Esophagus squamous epithelium (tissue), 5 donors: ENCODE measurements at places on chromosomes 4 and X.

- no peaks in the 10 kb centered on the region for H3K36me3 ChIP-seq
- H3K4me3 ChIP-seq, result no peak overlapping the region
- no peak overlapping the region for H3K27ac ChIP-seq
- no peaks in the 10 kb centered on the region for H3K4me1 ChIP-seq
These were observed 39.7 kb upstream of the DCLK2 start for GRCh38 chr4:150038335-150039076.

DNA sequence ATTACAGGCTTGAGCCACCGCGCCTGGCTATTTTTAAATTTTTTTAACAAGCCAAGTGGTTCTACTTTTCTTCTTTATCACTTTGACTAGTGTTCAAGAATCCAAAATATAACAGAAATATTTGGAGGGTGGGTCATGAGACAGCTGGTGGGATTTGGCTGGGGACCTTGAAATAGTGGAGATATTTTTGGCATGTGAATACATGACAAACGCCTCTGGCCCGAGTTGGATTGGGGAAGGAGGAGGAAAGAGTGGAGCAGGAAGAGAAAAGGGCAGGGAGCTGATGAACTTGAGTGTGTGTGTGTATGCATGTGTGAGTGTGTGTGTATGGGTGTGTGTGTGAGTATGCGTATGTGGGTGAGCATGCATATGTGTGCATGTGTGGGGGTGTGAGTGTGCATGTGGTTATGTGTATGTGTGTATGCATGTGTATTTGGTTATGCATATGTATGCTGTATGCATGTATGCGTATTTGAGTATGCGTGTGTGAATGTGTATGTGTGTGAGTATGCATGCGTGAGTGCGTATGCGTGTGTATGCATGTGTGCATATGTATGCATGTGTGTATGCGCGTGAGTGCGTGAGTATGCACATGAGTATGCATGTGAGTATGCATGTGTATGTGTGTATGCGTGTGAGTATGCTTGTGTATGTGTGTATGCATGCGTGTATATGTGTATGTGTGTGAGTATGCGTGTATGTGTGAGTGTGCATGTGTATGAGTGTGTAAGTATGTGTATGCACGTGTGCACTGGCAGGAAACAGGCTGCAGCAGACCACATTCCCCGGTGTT lies 49.6 kb downstream of the JADE1 start:
- H3K4me3 ChIP-seq, result no peak overlapping the region
- peaks cover 43% of the 10 kb centered on the region for H3K4me1 ChIP-seq
- H3K27ac ChIP-seq, result no peak overlapping the region
- no peaks in the 10 kb centered on the region for H3K27me3 ChIP-seq

- H3K36me3 ChIP-seq, result no peaks in the 10 kb centered on the region
- H3K4me3 ChIP-seq, result no peak overlapping the region
- no peaks in the 10 kb centered on the region for H3K27me3 ChIP-seq
- no peaks in the 10 kb centered on the region for H3K4me1 ChIP-seq
These were observed 44.5 kb downstream of the SEPTIN11 start for GRCh38 chr4:76993787-76994641.

DNA sequence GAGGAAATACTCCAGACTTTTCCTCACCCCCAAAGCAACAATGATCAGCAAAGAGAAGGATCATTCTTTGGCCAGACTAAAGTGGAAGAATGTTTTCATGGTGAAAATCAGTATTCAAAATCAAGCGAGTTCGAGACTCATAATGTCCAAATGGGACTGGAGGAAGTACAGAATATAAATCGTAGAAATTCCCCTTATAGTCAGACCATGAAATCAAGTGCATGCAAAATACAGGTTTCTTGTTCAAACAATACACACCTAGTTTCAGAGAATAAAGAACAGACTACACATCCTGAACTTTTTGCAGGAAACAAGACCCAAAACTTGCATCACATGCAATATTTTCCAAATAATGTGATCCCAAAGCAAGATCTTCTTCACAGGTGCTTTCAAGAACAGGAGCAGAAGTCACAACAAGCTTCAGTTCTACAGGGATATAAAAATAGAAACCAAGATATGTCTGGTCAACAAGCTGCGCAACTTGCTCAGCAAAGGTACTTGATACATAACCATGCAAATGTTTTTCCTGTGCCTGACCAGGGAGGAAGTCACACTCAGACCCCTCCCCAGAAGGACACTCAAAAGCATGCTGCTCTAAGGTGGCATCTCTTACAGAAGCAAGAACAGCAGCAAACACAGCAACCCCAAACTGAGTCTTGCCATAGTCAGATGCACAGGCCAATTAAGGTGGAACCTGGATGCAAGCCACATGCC lies 89.7 kb downstream of the TET2 start:
- H3K4me3 ChIP-seq, result no peak overlapping the region
- H3K36me3 ChIP-seq, result peaks cover 54% of the 10 kb centered on the region
- no peaks in the 10 kb centered on the region for H3K27me3 ChIP-seq
- no peak for DNase-seq
- H3K27ac ChIP-seq, result no peak overlapping the region
- H3K4me1 ChIP-seq, result no peaks in the 10 kb centered on the region

GRCh38 chr4:140236654-140237169 lies 82.7 kb upstream of the MAML3 start:
- no peaks in the 10 kb centered on the region for H3K27me3 ChIP-seq
- H3K4me1 ChIP-seq, result peaks cover 30% of the 10 kb centered on the region
- DNase-seq, result no peak
- no peak overlapping the region for H3K4me3 ChIP-seq
- H3K27ac ChIP-seq, result peak overlapping the region; percentile 17

GRCh38 chr4:168758351-168758876 lies 251.6 kb downstream of the CBR4 start:
- no peaks in the 10 kb centered on the region for H3K27me3 ChIP-seq
- no peaks in the 10 kb centered on the region for H3K4me1 ChIP-seq
- no peak overlapping the region for H3K27ac ChIP-seq
- no peaks in the 10 kb centered on the region for H3K36me3 ChIP-seq
- DNase-seq, result no peak
- no peak overlapping the region for H3K4me3 ChIP-seq

DNA sequence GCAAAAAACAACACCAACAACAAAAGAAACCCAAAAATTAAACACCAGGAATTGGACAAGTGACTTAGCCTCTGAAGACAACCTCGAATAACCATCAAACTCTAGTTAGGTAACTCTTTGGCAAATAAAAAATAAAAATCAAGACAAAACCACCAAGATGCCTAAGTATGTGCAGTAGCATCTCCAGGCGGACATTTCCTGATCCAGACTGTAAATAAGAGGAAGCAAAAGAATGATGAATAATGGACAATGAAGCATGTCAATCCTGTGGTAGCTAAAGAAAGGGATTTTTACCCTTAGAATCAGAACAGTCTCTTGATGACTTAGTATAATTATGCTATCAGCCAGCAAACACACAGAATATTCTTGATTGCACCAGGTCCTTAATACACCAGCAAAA lies 276.7 kb upstream of the DIAPH2 start:
- no peak for DNase-seq
- H3K4me1 ChIP-seq, result peaks cover 28% of the 10 kb centered on the region
- H3K27ac ChIP-seq, result peak overlapping the region; percentile 42
- no peaks in the 10 kb centered on the region for H3K36me3 ChIP-seq
- H3K27me3 ChIP-seq, result no peaks in the 10 kb centered on the region

GRCh38 chrX:105869701-105870100 lies 47.4 kb downstream of the NRK start:
- H3K27me3 ChIP-seq, result no peaks in the 10 kb centered on the region
- no peak overlapping the region for H3K4me3 ChIP-seq
- no peak overlapping the region for H3K27ac ChIP-seq
- H3K36me3 ChIP-seq, result no peaks in the 10 kb centered on the region

DNA sequence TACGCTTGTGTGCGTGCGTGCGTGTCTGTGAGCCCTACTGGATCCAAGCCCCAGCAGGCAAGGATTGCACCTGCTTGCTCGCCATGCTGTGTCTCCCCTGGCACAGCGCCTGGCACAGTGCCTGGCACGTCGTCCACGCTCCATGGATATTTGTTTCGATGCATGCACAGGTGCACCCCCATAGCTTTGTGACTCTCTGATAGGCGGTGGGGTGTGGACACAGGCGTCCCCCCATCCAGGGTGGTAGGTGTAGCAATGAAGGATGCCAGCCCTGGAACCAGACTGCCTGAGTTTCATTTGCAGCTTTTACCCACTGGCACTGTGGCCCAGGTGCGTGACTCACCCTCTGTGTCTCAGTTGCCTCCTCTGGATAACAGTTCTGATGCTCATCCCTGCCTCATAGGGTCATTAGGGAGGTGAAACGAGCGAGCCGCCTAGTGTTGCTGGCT lies 20.2 kb downstream of the PIGG start:
- no peaks in the 10 kb centered on the region for H3K27me3 ChIP-seq
- no peaks in the 10 kb centered on the region for H3K4me1 ChIP-seq
- H3K36me3 ChIP-seq, result peaks cover 89% of the 10 kb centered on the region
- H3K4me3 ChIP-seq, result no peak overlapping the region
- DNase-seq, result no peak

DNA sequence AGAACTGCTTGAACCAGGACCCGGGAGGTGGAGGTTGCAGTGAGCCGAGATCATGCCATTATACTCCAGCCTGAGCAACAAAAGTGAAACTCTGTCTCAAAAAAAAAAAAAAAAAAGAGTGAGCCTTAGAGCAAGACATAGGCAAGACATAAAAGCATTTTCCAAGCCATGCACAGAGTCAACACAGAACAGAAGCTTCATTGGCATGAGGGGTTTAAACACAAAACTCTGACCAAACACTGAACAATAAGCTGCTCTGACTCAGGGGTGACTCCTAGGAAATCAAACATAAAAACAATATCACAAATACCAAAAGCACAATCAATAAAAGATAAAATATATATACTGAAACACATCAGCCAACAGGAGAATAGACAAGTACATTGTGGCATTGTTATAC lies 136.8 kb downstream of the PLS3 start:
- no peak overlapping the region for H3K4me3 ChIP-seq
- H3K4me1 ChIP-seq, result no peaks in the 10 kb centered on the region
- H3K27ac ChIP-seq, result no peak overlapping the region
- DNase-seq, result no peak

DNA sequence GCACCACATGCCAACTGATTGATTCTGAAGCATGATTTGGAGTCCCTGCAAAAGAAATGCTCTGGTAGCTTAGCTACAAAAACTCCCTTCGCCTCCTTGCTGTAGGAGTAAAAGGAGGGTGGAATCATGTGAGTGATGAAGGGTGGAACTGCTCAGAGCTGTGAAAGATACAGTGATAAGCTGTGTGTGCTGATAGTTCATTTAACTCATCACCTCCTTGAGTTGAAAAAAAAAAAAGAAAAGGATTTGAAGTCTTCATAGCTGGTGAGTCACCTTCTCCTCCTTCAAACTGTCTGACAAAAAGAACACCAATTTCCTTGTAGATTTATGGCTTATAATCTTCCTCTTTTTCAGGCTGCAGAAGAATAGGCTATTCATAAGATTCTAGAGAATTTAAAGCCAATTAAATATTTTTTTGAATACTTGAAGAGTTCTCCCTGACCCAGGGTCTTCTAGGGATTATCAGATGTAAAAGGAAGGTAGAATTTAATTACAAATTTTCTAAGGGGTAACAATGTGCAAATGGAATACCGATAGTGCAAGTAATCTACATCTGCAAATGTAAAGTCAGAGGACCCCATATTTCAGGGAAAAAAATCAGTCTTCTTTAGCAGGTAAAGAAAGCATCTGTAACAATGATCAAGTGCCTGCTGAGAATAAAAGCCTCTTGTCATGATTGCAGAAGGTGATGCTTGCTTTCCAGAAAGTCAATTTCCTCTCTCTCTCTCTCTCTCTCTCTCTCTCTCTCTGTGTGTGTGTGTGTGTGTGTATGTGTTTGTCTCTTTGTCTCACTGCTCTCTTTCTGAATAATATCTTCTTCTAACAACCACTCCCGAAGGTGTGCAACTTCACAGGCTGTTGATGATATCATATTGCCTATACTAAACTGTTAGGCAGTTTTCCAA lies 208.8 kb upstream of the VEGFC start:
- no peak for DNase-seq
- H3K27me3 ChIP-seq, result no peaks in the 10 kb centered on the region
- no peaks in the 10 kb centered on the region for H3K36me3 ChIP-seq

DNA sequence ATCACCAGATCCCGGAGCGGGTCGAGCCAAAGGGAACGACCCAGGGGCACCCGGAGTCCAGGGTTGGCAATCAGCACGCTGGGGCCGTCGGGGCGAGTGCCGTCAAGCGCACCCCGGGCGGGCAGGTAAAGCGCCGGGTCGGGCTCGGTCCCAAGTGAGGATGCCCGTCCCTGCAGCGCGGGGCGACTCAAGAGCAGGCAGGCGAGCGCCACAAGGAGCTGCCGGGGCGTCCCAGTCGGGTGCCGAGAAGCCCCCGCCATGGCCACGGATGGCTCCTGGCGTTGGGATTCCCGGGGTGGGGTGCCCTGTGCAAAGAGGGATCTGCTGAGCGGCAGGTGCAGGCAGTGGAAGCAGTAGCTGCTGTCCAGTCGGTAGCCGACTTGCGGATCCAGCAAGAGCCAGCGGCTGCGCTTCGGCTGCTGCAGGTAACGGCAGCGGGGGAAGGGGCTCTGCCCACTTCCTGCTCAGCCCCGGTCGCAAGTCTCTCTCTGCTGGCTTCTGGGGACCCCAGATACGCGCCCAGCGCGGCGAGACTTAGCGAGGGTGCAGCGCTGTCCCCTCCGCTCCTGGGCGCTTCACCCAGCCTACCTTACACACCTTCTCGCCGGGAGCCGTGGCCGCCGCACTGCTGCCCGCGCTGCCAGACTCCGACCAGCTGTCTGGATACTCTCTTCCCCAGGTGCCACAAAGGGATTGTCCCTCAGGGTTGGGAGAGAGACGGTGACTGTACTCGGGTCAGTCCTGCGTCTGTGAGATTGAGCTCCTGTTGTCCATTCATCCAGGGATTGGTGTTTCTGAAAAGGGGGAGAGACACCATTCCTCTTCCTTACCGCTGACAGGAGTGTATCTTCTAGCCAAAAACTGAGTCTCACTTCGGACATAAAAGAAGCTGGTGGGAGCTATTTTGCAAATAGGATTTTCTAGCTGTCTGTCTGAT lies at the start of gene FREM3:
FREM3 (minus strand) TSS at position 260 of the 937 bp plus-strand sequence; CDS start at position 260, 0 bp downstream.
- no peak for DNase-seq
- H3K36me3 ChIP-seq, result no peaks in the 10 kb centered on the region
- peaks cover 4% of the 10 kb centered on the region for H3K27me3 ChIP-seq
- no peak within 1 kb of the TSS for H3K4me3 ChIP-seq
